Substantia nigra (tissue), 51 donors: ENCODE measurements at places on chromosomes 6 and 20.

GRCh38 chr20:59752704-59753460, 148.5 kb downstream of the PHACTR3 start:
- DNase-seq, result no peak

- no peak for DNase-seq
Measured at GRCh38 chr6:143632894-143633293, 44.9 kb upstream of the PHACTR2 start.

GRCh38 chr6:44075647-44076355, 51.5 kb downstream of the MRPL14 start:
- no peak for DNase-seq

GRCh38 chr20:38108986-38109541, 56.0 kb downstream of the TGM2 start:
- DNase-seq, result no peak

DNA sequence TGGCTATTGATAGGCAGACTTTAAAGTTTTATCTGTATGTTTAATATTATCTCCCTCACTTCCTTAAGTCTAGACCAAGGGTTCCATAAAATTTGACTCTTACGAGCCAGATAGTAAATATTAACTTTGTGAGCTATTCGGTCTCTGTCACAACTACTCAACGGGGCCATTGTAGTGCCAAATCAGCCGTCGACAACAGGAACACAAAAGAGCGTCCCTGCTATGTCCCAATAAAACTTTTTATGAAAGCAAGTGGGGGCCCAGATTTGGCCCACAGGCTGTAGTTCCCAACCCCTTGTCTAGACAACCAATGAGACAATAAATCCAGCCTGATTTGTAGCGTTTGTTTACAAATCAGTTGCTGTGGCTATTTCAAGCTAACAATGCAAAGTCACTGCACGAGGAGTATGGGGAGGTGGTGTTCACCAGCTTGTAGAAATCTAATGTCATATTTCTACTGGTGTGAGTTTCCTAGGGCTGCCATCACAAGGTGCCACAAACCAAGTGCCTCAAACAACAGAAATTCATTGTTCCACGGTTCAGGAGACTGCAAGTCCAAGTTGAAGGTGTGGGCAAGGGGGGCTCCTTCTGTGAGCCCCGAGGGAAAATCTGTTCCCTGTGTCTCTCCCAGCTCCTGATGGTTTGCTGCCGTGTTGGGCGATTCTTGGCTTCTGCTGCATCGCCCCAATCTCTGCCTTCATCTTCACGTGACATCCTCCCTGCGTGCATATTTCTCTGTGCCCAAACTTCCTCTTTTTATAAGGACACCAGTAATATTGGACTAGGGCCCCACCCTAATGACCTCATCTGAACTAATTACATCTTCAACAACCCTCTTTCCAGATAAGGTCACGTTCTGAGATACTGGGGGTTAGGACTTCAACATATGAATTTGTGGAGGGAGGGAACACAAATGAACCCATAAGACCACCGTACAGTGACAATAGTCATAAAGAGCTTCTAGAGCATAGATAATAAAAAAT, 356.0 kb upstream of the JARID2 start:
- no peak for DNase-seq

DNA sequence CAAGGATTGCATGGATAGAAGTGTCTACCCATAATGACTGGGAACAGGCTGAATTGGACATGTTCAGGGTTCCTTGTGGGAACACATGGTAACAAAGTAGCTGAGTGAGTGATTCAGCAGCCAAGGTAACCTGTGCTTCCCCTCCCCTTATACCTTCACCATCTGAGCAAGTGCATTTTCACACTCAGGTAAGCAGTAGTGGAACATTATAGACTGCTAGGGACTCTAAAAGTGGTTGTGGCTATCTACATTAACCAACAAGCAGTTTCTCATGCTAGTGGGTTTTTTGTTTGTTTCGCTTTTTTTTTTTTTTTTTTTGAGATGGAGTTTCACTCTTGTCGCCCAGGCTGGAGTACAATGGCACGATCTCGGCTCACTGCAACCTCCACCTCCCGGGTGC, 41.4 kb downstream of the KIZ start:
- no peak for DNase-seq

DNA sequence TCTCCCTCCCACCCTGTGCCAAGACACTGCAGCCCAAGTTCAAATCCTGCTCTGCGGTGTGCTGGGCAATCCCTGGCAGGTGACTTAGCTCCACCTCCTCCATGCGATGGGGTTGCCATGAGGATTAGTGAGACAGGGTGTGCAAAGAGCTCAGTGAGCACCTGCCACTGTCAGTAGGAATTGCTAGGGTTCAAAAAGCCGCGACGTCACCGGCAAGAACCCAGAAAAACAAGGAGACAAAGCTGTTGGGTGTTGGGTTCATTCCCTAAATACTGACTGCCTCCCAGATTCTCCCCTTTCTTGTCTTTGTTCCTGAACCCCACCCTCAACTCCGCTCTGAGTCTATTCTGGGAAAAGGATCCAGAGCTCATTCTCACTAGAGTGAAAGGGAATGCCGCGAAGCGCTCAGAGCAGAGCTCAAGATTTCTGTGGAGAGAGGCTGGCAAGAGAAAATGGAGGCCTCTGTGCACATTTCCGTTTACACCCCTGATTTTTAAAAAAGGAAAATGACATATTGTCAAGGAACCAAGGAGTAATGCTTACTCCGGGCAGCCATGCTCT, 13.3 kb downstream of the PMEPA1 start:
- DNase-seq, result no peak

DNA sequence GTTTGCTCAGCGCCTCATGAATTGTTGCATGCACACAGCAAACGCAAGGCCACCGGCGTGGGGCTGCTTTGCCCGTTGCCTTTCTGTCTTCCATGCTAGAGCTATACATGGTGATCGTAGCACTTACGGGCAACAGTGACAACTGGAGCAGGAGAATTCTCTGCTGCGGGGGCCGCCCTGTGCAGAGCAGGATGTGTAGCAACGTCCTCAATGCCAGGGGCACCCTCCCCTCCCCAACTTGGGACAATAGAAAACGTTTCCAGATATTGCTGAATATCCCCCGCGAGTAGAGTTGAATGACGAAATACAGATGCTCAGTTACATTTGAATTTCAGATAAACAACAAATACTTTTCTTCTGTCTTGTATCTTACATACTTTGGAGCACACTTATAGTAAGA, 198.7 kb downstream of the TFAP2C start:
- no peak for DNase-seq

- no peak for DNase-seq
Measured at GRCh38 chr6:146133866-146134265, 105.0 kb downstream of the GRM1 start.

DNA sequence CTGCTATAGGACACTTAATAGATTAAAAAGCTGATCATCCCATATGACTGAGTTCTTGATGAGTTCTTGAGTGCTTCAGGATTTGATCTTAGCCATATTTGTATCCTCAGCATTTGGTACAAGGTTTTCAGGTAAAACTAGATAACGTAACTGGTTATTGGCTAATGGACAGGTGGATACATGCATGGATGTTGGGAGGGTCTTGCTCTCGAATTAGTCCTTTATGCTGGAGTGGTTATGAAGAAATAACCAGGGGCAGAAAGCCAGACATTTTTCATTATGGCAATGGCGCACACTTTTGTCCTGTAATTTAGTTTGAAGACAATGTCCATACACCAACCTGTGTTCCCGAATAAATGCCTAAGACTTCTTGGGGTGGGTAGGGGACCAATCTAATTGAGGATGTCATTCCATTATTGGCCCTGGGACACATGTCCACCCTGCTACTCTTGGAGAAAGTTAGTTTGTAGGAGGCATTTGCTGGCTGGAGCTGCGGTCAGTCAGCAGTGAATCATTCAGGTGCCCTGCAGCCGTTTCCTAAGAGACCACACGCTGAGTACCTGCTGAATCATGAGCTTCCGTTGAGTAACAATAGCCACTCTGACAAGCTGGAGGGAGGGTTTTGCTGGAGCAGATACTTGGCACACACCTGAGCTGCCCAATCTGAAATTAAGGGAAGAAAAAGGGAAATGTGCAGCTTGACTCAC, 194.4 kb downstream of the FOXA2 start:
- no peak for DNase-seq
